ENCODE measurements at places on chromosomes 6 and 20.

GRCh38 chr20:22681591-22682248 lies 97.3 kb upstream of the FOXA2 start:
- DNase-seq: no peak

- no peak for DNase-seq
Observed at GRCh38 chr6:167750956-167751358, 75.8 kb upstream of the AFDN start.

- no peak for DNase-seq
Observed at GRCh38 chr6:130115036-130115435, 96.7 kb downstream of the L3MBTL3 start.

DNA sequence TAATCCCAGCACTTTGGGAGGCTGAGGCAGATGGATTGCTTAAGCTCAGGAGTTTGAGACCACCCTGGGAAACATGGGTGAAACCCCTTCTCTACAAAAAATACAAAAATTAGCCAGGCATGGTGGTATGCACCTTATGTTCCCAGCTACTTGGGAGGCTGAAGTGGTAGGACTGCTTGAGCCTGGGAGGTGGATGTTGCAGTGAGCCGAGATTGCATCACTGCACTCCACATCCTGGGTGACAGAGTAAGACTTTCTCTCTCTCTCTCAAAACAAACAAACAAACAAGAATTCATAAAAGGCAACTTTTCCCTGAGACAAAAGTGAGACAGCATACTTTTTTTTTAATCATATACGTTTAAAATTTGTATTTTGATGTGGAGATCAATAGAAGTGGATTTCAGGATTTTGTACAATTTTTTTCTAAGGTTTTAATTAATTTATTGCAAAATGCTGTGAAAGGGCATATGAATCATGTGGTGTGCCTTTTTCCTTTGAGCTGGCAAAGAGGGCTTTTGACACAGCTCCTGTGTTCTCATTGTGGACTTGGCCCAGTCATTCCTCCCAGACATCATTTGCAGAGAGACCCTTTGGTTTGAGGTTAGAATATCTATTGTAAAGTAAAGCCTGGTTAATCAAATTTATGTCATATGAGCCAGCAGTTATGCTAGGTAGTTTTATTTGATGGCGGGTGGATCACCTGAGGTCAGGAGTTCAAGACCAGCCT lies 77.1 kb downstream of the TULP4 start:
- no peak for DNase-seq

GRCh38 chr6:74713941-74714340 lies 491.9 kb downstream of the COL12A1 start:
- no peak for DNase-seq

GRCh38 chr20:51202304-51202703 lies 179.4 kb upstream of the KCNG1 start:
- DNase-seq: no peak

DNA sequence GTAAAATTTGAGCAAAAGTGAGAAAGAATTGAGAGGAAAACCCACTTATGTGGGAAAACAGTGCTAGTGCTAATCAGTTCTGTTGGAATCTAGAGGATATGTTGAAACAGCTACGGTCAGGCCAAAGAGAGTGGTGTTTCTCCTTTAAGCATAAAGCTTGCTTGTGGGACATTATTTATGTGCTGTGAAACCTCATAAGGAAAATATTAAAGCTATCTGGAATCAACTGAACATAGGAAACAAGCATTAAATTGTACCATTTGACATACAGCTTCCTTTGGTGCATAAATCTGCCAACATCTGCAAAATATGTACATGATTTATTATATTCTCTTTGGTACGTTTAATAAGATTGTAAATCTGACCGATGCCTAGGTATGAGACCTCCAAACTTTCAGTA lies 182.5 kb upstream of the PDE10A start:
- DNase-seq: no peak

DNA sequence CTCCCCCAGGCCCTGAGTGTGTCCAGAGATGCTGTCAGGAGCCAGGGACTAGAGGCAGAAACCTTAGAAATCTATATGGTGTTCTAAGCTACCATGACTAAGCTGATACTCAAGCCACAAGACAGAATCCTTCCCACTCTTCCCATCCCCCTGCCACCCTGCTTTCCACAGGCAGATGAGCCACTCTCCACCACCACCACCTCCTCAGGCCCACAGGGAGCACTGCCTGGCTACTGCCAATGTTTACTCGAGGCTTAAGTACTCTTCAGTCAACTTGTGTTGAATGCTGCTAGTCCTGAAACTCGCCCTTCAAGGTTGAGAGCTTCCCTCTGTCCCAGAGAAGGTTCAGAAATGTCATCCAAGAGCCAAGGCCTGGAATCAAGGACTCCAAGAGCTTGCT lies 56.2 kb downstream of the CENPW start:
- no peak for DNase-seq

DNA sequence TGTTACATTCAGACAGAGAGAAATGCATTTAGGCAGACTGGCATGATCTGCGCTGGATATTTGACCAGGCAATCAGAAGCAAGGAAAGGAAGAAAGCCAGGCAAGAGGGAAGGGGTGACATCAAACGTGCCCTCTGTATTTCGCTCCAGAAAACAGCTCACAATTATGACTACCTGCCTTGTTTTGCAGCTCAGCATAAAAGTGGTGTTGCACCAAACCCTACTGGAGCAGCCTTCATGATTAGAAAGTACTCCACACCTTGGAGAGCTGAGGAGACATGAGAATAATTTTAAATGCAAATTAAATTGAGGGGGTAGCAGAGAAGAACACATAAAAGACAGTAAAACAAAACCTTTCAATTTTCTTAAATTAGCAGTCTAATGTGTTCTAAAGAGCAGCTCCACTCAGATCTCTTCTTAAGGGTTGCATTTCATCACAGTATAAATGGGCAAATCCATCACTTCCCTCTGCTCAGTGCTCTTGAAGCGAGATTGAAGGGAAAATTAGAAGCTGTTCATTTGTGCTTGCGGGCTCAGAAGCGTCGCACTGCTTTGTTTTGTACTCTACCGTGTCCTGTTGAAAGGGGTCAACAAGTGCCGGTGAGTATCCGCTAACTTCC lies at the start of gene PHACTR1:
Gene PHACTR1, plus strand, starts transcription at position 470 of the 619 bp plus-strand sequence.
- DNase-seq: no peak

GRCh38 chr6:49548613-49549304 lies 1.7 kb upstream of the C6orf141 start:
- DNase-seq: no peak

- no peak for DNase-seq
Observed at GRCh38 chr6:88910922-88911778, 52.3 kb downstream of the RNGTT start.

- DNase-seq: no peak
Observed at GRCh38 chr6:157483770-157484169, 102.8 kb downstream of the ZDHHC14 start.

- no peak for DNase-seq
Observed at GRCh38 chr6:84466511-84466910, 239.1 kb upstream of the CEP162 start.

DNA sequence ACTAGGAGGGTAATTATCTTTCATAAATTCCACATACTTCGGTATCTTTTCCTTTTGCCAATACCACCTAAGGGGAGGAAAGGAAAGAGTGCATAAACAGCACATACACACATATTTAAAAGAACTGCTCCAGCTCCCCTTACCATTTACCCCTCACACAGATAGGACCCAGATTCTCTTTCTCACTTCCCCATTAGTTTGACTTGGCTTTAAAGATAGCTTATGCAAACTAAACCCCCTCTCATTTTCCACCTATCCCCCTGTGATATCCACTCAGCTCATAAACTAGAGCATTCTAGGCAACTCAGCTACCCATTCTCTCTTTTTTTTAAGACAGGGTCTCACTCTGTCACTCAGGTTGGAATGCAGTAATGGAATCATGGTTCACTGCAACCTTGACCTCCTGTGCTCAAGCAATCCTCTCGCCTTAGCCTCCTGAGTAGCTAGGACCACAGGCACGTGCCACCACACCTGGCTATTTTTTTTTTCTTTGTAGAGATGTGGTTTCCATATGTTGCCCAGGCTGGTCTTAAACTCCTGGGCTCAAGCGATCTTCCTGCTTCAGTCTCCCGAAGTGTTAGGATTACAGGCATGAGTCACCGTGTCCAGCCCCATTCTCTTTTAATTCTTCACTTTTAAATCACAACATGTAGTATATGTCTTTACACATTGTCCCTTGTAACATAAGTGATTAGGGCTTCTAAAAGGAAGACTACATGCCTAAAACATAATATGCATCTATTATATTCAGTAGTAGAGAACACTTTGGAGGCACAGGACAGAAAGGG lies 4.0 kb downstream of the FUCA2 start:
- no peak for DNase-seq

- no peak for DNase-seq
Observed at GRCh38 chr20:23393996-23394775, 27.1 kb downstream of the NAPB start.

GRCh38 chr6:136753624-136754023 lies 38.7 kb downstream of the MAP3K5 start:
- peak; percentile 87 for DNase-seq

GRCh38 chr20:60700728-60701127 lies 551.3 kb upstream of the CDH4 start:
- DNase-seq: no peak

DNA sequence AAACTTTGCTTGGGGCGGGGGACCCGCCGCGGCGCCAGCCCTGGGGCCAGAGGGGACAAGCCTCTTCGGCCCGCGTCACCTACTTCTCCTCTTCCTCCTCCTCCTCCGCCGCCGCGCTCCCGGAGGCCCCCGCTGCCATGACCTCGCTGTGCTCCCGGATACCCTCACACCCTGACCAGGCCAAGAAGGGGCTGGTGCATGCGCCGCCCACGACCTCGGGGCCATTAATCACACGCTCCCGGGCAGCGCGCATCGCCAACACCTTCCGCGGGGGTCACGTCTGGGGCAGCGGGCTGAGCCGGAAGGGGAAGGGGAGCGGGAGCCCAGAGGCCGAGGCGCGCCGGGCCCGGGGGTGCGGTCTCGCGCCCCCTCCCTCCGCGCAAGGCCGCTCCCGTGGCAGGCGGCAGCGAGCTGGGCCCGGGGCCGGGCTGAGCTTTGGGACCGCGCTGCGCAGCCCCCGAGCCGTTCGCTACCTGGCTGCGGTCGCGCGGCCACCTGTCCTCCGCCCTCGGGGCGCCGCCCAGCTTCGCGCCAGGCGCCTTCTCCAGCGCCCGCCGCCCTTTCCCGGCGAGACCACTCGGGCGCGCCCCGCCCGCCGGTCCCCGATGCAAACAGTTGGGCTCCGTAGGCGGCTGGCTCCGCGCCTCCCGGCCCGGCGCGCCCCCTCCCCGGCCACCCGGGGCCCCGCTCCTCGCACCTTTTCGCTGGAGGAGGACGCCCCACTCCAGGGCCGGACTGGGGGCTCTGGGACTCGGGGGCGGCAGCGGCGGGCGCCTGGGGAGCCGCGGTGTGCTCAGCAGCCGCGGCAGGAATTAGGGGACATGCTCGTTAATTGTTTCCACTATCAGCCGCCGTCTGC lies 575 bp upstream of the CNR1 start:
- no peak for DNase-seq

DNA sequence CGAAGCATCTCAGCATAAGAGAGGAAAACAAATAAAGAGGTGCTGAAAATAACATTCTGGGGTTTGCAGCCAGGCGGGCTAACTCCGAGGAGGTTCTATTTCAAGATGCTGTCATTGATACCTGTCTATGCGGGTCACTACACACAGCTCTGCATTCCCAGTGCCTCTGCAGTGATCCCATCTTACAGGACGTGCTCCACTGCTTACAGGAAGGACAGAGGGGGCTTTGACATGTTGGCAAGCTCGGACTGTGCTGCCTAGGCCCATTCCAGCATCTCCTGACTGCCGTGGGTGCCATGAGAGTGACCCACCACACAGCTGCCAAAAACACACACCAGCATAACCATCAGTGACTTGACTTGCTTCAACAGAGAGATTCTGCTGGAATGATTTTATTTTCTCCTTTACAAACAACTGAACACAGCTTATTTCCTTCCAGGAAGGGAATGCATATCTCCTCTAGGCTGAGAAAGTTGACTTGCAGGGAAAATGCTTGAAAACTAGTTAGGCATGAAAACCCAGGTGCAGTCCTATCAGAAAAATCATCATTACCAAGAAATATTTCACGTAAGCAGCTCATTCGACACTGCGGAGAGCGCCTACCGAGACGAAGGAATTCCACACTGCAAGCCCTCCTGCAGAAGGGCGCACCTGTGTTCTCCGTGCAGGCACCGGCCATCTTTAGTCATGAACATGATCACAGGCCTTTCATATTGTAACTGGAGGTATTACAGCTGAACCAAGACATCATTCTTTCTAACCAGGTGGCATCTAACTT lies 62.5 kb downstream of the RAMACL start:
- DNase-seq: no peak
